ENCODE measurements at places on chromosomes 1 and 21.

DNA sequence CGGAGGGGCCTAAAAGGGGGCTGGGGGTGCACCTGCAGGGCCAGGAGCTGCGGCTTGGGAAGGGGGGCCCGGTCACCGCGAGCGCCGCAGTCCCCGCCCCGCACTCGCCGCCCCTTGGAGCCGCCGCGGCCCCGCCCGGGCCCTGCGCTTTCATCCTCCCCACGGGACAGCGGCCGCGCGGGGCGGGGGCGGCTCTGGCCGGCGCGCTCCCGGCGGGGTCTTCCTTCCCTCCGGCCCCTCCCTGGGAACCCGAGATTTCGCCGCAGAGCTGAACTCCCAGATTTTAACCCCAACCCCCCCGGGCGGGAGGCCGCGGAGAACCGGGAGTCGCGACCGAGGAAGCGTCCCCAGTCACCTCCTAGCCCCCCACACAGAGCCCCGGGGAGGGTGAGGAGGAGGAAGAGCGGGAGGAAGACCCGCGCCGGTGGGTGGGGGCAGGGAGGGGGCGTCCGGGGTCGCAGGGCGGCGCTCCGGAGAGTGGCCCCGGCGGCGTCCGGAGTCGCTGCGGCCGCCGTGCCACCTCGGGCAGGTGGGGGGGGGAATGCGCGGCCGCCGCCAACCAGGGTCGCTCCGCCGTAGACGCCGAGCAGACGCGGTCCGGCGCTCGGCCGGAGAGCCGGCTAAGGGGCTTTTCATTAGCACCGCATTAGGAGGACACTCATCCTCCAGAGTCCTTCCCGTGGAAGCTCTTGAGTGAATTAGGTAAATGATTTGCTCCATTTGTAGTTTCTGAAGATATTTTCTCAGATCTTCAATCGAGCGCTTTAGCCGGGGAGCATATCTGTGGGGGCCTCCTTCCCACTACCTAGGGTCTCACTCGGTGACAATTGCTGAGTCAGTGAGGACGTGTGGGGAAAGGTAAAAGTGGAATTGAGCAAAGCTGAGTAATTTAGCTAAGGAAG is 31.6 kb upstream of the NFIA start:
- peak overlapping the region; percentile 52 for H3K4me3 ChIP-seq
- H3K27ac ChIP-seq: peak overlapping the region; percentile 61
- peak; percentile 6 for DNase-seq
- peaks cover 14% of the 10 kb centered on the region for H3K4me1 ChIP-seq
- no peaks in the 10 kb centered on the region for H3K27me3 ChIP-seq

DNA sequence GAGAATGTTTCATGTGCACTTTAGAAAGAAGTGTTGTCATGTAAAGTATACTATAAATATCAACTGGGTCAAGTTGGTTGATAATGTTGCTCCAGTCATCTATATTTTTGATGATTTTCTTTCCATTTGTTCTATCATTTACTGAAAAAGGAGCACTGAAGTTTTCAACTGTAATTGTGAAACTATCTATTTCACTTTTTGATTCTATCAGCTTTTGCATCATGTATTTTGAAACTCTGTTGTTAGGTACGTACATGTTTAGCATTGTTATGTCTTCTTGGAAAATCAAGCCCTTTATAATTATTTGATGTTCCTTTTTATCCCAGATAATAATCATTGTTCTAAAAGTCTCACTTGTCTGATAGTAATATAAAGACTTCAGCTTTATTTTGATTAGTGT is 14.4 kb upstream of the HIVEP3 start:
- DNase-seq: no peak
- no peak overlapping the region for H3K4me3 ChIP-seq
- no peaks in the 10 kb centered on the region for H3K36me3 ChIP-seq
- no peaks in the 10 kb centered on the region for H3K4me1 ChIP-seq
- H3K27ac ChIP-seq: no peak overlapping the region

GRCh38 chr1:33343539-33343938 is 22.6 kb upstream of the A3GALT2 start:
- H3K27ac ChIP-seq: no peak overlapping the region
- DNase-seq: no peak
- no peaks in the 10 kb centered on the region for H3K27me3 ChIP-seq
- peaks cover 31% of the 10 kb centered on the region for H3K4me1 ChIP-seq
- H3K4me3 ChIP-seq: no peak overlapping the region

- H3K4me1 ChIP-seq: no peaks in the 10 kb centered on the region
- no peak for DNase-seq
- no peaks in the 10 kb centered on the region for H3K27me3 ChIP-seq
- no peaks in the 10 kb centered on the region for H3K36me3 ChIP-seq
- no peak overlapping the region for H3K4me3 ChIP-seq
- H3K27ac ChIP-seq: no peak overlapping the region
Observed at GRCh38 chr1:112083487-112083886, 94.0 kb upstream of the KCND3 start.

DNA sequence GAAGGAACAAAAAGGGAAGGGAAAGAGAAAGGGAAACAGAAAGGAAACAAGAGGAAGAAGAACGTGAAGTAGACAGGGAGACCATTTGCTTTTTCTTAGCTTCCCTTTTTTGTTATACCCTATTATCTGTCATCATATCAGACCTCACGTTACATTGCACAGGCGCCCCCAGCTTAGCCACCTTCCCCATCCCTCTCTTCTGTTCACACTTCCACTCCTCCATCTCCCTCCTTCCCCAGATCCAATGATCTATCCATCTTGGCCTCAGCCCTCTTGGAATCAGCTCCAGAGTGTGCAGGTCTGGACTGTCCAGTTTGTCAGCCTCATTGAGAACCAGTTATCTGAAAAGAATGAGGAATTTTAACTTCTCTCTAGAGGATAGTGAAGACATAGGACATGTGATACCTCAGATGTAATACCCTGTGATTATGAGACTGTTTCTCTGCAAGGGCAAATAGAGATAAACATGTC is 101.1 kb upstream of the ERRFI1 start:
- no peaks in the 10 kb centered on the region for H3K36me3 ChIP-seq
- DNase-seq: no peak
- no peak overlapping the region for H3K27ac ChIP-seq
- H3K27me3 ChIP-seq: no peaks in the 10 kb centered on the region
- no peak overlapping the region for H3K4me3 ChIP-seq

GRCh38 chr1:201083741-201084140 is 28.5 kb downstream of the CACNA1S start:
- no peaks in the 10 kb centered on the region for H3K4me1 ChIP-seq
- peaks cover 4% of the 10 kb centered on the region for H3K27me3 ChIP-seq
- H3K36me3 ChIP-seq: no peaks in the 10 kb centered on the region

- no peak overlapping the region for H3K4me3 ChIP-seq
- DNase-seq: no peak
- H3K4me1 ChIP-seq: no peaks in the 10 kb centered on the region
Observed at GRCh38 chr1:115336741-115337140, 1.3 kb downstream of the NGF start.

GRCh38 chr21:41425588-41425953 is 468 bp upstream of the MX1 start:
- H3K4me1 ChIP-seq: peaks cover 12% of the 10 kb centered on the region
- H3K4me3 ChIP-seq: peak overlapping the region; percentile 82
- peak overlapping the region; percentile 70 for H3K27ac ChIP-seq
- H3K36me3 ChIP-seq: peaks cover 5% of the 10 kb centered on the region
- DNase-seq: no peak

GRCh38 chr21:33857846-33858666 is 57.5 kb downstream of the ATP5PO start:
- no peak overlapping the region for H3K27ac ChIP-seq
- H3K36me3 ChIP-seq: no peaks in the 10 kb centered on the region
- no peak overlapping the region for H3K4me3 ChIP-seq

GRCh38 chr21:17828223-17828622 is 9.1 kb upstream of the C21orf91 start:
- no peak for DNase-seq
- H3K4me1 ChIP-seq: no peaks in the 10 kb centered on the region
- H3K27me3 ChIP-seq: no peaks in the 10 kb centered on the region
- no peaks in the 10 kb centered on the region for H3K36me3 ChIP-seq
- no peak overlapping the region for H3K27ac ChIP-seq
- H3K4me3 ChIP-seq: no peak overlapping the region

DNA sequence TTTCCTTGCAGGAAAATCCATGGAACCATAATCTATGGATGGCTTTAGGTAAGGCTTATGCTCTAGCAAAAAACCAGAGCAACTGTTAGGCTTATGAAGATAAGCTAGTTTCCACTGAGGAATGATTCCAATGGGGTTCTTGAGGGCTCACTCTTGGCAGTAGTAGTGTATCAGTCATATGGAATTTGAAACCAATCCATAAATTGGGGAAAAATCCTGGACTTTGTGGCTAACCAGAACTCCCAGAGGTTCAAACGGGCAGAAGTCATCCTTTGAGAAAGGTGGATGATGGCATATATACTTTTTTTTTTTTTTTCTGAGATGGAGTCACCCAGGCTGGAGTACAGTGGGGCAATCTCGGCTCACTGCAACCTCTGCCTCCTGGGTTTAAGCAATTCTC is 54.2 kb upstream of the ATF3 start:
- no peak overlapping the region for H3K4me3 ChIP-seq
- H3K36me3 ChIP-seq: no peaks in the 10 kb centered on the region
- no peaks in the 10 kb centered on the region for H3K27me3 ChIP-seq

DNA sequence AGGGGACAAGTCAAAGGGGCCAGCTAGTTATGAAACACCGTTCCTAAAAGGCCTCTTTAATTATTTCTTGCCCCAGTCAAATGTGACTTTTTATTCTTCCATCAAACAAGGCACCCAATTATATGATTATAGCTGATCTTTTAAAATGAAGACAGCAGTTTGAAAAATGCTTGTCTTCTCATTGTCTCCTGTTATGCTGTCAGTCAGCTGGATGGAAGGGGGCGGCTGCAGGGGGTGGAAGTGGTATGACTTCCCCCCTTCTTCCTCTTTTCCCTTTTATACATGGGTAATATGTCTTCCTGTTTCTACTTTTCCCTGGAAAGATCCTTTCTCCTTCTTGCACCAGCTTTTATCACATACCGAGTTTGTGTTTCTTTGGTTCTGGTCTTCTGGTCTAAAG is 25.8 kb upstream of the KCNA10 start:
- DNase-seq: no peak
- no peaks in the 10 kb centered on the region for H3K4me1 ChIP-seq
- H3K27me3 ChIP-seq: no peaks in the 10 kb centered on the region
- H3K36me3 ChIP-seq: no peaks in the 10 kb centered on the region
- no peak overlapping the region for H3K27ac ChIP-seq

GRCh38 chr1:181043025-181043888 is 9.5 kb downstream of the MR1 start:
- H3K36me3 ChIP-seq: peaks cover 7% of the 10 kb centered on the region
- no peak overlapping the region for H3K27ac ChIP-seq
- H3K4me1 ChIP-seq: peaks cover 16% of the 10 kb centered on the region
- H3K4me3 ChIP-seq: no peak overlapping the region

- DNase-seq: no peak
- no peak overlapping the region for H3K27ac ChIP-seq
- H3K27me3 ChIP-seq: no peaks in the 10 kb centered on the region
- peaks cover 39% of the 10 kb centered on the region for H3K4me1 ChIP-seq
- no peaks in the 10 kb centered on the region for H3K36me3 ChIP-seq
Observed at GRCh38 chr1:235014756-235015155, 113.9 kb downstream of the TOMM20 start.

- H3K36me3 ChIP-seq: no peaks in the 10 kb centered on the region
- H3K4me1 ChIP-seq: no peaks in the 10 kb centered on the region
- H3K27ac ChIP-seq: no peak overlapping the region
- no peak for DNase-seq
Observed at GRCh38 chr1:47194311-47194710, 4.5 kb upstream of the PDZK1IP1 start.

GRCh38 chr1:74772945-74773344 is 40.0 kb downstream of the TYW3 start:
- H3K4me3 ChIP-seq: no peak overlapping the region
- peaks cover 3% of the 10 kb centered on the region for H3K27me3 ChIP-seq
- H3K4me1 ChIP-seq: no peaks in the 10 kb centered on the region
- no peak for DNase-seq
- H3K27ac ChIP-seq: no peak overlapping the region
- H3K36me3 ChIP-seq: no peaks in the 10 kb centered on the region

- no peak for DNase-seq
- H3K36me3 ChIP-seq: no peaks in the 10 kb centered on the region
- peaks cover 41% of the 10 kb centered on the region for H3K4me1 ChIP-seq
- H3K4me3 ChIP-seq: no peak overlapping the region
Observed at GRCh38 chr1:211830055-211830327, 572 bp downstream of the LPGAT1 start.

All from CD8-positive, alpha-beta memory T cell (primary cell).